Breast epithelium (tissue), 4 donors: ENCODE measurements at places on chromosomes 16 and 17.

GRCh38 chr16:79347277-79347676 is 253.3 kb downstream of the MAF start:
- DNase-seq, result no peak

DNA sequence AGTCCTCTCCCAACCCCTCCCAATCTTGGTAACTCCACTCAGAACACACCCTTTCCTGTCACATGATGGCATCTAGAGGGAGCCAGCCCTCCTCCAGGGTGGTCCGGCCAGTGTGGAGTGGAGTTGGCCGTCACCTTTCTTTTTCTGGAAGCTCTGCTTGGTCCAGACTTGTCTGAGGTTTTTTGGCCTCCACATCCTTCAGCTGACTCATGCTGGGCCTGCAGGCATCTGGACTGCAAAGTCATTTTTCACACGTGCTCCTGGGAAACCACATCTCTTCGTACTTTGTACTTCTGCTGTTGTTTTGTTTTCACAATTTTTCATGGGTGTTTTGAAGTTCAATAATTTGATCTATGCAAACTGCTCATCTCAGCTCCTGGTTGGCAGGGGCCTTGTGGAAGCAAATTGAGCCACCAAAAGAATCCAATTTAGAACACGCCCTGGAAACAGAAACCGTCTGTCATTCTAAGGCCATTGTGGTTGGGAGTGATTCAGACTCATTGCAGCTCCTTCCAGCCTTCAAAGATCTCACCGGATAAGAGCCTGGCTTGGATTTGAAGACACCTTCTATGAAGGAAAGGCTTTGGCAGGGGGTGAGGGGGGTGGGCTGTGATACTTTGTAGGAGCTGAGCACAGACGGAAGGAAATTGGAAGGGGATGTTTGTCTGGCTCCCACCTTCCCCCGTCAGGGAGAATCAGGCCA is 42.4 kb upstream of the NF1 start:
- no peak for DNase-seq

GRCh38 chr16:65200857-65201256 is 79.0 kb upstream of the CDH11 start:
- DNase-seq, result no peak

DNA sequence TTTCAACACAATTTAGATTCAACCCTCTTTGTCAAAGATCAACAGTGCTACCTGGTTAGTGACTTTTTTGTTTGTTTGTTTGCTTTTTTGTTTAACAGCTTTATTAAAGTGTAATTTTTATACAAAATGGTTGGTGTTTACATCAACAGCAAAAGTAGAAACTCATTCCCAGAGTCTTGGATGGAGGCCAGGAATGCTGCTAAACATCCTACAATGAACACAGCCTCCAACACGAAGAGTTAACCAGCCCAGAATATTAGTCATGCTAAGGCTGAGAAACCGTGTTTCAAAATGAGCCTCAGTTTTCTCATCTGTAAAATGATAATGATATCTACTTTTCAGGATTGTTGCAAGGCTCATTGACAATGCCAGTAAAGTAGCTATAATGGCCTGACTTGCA is 211.0 kb upstream of the MAF start:
- DNase-seq, result no peak

DNA sequence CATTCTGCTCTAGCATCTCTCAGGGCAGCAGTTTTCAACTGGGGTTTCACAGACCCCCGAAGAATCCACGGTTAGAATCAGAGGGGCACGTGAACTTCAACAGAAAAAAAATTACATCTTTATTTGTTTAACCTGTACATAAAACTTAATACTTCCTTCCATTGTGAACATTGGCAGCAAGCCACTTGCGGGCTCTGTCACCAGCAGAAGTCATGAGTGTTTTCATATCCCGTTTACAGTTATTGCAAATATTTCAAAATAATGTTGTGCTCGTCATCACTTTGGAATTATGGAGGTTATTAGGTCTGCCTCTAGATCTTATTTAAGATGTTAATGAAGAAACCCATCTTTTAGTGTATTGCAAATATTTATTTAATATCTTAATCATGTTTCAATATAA is 109.8 kb downstream of the SDR42E1 start:
- DNase-seq, result no peak

- DNase-seq, result no peak
These were observed 79.5 kb downstream of the PMP22 start for GRCh38 chr17:15185625-15185991.

GRCh38 chr17:12985431-12986293 is 32.2 kb downstream of the ELAC2 start:
- no peak for DNase-seq

GRCh38 chr16:66954097-66954659 is 6.9 kb upstream of the CES3 start:
- peak; percentile 58 for DNase-seq

GRCh38 chr16:52912565-52913173 is 140.0 kb downstream of the CHD9NB start:
- DNase-seq, result peak; percentile 64

DNA sequence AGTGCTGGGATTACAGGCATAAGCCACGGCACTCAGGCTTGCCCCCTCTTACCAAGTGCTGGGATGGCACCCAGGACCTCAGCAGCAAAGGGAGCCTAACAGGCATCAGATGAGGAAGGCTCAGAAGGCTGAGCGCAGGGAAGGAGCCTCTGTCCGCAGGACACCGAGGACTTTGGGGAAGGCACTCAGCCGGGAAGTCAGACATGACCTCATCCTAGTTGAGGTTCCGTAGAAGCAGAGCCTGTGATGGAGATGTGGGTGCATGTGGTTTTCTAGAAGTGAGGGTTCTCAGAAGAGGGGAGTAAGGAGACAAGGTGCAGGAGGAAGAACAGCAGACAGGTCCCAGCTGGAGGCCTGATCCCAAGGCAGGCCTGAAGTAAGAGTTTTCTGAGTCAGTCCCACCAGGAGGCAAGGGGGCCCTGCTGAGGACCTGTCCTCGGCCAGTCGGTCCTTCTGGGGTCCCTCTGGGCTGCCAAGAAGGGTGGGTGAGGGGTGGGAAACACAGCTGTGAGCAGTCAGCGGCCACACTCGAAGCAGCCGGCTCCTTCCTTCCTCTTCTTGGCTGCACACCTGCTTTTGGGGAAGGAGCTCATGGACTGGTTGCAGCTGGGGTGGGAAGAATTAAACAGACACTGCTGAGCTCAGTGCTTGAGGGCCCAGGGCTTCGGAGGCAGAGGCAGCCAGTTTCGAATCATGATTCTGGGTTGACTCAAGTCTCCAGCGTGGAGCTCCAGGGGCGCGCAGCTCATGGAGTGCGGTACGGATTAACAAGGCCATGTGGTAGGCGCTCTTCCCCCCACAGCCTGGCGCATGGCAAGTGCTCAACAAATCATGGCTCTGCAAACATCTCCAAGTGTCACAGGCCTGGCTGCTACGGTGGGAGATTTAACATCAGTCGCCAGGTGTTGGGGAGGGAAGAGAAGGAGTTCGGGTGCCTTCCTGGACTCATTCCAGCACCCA is 38.9 kb upstream of the SNN start:
- DNase-seq, result no peak

DNA sequence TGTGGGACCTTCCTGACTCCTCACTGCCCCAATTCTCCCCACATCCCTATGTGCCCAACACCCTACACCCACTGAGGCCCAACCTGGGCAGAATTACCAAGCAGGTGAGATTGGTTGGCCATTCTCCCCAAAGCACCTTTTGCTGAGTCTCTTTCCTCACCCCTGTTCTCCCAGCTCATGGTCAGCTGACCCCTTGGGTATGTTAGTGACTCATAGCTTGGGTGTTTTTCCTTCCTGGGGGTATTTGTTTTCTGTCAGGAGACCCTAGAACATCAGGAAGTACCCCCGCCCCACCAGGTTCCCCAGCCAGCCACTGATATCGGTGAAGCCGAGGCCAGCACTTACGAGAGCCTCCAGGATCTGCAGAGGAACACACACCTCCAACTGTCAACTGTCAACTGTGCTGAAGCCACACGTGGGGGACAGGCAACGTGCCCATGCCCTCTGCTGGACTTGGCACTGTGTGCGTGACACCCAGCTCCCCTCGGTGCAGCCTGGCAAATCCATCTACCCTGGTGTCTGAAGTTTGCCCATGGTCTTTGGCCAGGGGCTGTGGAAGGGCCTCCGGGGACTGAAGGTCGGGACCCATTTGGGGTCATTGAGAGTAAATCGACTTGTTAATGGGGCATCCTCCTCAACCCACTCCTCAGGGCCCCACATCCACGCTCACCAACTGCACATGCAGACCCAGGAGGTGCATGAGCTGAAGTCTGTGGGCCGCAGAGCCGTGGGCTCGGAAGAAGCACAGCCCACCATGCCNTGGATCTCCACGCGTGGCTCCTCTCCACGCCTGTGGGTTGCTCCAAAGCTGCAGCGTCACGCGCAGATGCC is 53.1 kb downstream of the METRNL start:
- no peak for DNase-seq

DNA sequence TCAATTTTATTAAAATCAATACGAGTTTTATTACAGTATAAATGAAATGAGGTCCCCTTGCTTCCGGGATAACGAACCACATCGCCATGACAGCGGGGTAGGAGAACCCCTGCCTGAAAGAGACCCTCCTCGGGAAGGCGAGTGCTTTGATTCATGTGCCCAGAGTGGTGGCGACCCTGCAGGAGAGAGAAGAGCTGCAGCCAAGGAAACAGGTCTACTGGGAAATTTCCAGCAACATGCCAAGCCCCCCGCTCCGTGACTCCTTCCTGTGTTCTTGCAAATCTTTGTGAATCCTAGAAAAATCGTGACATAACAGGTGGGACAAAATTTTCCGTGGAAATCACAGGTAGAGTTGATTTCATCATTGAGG is 162.5 kb downstream of the WSCD1 start:
- no peak for DNase-seq

GRCh38 chr17:325270-326009 is 27.2 kb downstream of the RPH3AL start:
- DNase-seq, result no peak

- no peak for DNase-seq
These were observed 636 bp downstream of the WWOX start for GRCh38 chr16:78100112-78100467.

- DNase-seq, result no peak
These were observed 22.2 kb downstream of the SERPINF1 start for GRCh38 chr17:1783834-1784611.

DNA sequence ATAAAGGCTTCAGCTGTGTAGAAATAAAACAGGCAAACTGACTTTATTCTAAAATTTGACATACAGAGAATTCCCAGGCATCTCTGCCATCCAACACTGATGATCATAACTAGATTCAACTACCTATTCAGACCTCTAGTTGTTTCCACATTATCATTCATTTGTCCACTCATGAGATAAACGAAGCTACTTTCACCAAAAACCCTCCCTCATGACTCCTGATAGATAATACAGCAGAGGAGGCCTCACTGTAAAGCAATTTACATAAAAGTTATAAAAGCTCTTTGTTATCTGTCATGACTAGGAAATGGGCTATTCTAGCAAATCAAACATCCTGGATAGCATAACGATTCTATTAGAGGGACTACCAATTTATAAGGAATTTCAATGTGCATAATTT is 19.6 kb upstream of the RFFL start:
- DNase-seq, result no peak

GRCh38 chr16:75265911-75266701 is 14.7 kb upstream of the BCAR1 start:
- no peak for DNase-seq

- peak; percentile 6 for DNase-seq
These were observed 72.8 kb upstream of the BRD7 start for GRCh38 chr16:50441486-50442157.

DNA sequence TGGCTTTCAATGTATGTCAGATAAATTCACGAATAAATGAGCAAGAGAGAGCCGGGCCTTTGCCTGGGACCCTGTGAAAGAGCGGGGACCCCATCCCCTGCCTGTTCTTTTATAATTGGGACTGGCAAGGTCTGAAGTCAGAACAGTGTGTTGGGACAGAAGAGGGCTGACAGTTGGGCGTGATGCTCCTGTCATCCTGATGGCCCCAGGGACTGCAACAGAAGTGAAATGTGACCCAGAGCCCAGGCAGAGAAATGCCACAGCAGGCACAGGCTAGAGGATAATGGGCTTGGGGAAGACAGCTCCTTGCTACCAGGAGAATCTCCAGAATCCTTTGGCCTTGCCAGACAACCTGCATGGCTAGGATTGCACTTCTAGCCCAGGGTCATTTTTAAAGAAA is 37.9 kb downstream of the GSG1L start:
- no peak for DNase-seq

GRCh38 chr17:39028690-39029089 is 61.5 kb upstream of the FBXO47 start:
- no peak for DNase-seq

DNA sequence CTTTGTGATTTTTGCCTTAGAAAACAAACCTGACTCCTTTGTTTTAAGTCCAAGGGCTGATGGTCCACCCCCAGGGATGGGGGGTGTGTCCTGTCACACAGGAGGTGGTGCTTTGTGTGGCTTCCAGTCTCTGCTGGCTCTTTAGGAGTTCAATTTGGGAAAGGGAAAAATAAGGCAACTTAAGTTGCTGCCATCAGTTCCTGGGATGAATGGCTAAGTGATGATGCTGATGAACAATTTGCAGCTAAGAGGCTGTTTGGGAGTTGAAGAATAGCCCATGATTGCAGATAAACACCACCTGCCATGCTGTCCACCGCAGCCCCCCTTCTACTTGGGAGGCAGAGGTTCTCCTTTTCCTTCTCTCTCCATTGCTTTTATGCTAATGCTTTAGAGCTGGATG is 40.2 kb downstream of the ARL4D start:
- no peak for DNase-seq

DNA sequence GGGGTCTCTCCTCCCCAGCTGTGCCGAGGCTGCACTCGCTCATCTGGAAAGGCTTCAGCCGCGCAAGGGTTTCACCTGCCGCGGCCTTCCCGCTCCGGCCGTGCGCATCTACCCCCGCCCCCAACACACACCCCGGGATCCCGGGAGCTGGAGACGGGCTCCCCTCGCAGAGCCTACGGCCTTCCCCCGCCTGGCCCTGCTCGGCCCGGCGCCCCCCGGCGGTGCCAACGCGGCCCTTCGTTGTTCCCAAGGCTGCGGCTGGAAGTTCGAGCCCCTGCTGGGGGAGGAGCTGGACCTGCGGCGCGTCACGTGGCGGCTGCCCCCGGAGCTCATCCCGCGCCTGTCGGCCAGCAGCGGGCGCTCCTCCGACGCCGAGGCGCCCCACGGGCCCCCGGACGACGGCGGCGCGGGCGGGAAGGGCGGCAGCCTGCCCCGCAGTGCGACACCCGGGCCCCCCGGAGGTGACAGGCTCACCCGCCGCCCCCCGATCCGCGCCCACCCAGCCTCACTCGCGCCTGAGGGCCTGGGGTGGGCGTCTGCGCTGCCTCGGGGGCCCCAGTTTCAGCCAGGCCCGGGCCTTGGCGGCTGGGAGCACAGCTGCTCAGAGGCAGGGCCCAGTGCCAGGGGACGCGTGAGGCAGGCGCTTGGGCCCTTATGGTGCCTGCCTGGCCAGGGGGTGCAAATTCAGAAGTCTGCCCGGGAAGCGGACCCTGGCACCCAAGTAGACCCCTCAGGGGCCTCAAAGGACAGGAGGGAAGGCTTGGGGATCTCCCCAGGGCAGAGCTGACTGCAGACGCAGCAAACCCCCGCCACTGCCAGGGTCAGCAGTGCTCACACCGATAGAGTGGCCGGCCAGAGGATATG is 11.2 kb downstream of the GALK1 start:
- DNase-seq, result no peak
